ENCODE measurements at places on chromosomes 6 and 20.

DNA sequence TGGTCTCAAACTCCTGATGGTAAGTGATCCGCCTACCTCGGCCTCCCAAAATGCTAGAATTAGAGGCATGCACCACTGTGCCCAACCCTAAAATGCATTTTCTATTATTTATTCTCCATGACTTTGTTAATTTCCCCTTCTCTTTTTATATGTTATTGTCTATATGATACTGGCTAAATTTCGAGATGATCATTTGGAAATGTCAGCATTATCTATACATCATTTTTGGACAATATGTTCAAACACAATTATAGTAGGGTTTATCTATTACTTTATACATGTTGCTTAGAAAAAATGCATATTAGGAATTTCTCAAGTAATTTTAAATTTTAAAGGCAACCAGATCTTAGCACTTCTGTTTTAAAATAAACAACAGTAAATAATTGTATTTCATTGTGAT, 34.4 kb upstream of the HIVEP1 start:
- DNase-seq = no peak

DNA sequence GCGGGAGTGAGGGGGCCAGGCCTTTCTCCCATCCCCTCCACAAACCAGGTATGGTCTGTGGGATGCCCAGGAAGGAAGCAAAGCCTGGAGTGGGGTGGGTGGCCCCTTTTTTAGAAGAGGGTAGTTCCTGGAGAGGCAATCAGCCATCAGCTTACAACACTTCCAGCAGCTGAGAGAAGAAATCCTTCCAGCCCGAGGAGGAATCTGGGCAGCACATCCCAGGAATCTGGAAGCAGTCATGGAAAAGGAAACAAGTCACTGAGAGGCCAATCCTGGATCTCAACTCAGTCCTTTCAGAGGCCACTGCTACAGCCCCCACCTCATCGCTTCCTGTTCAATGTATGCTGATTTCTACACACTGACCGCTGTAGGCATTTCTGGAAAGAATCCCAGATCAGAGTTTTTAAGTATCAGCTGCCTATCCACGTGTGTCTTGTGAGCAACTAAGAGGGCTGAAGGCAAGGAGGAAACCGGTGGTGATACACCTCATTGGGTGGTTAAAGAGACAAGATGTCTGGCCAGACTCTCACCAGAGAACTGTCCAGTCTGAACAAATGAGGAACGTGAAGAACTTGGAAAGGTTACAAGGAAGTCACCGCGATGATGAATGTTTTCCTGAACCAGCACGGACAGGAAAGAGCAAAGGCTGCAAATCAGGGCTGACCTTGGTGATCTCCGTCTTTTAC, 92.9 kb upstream of the SHLD1 start:
- DNase-seq = no peak

- no peak for DNase-seq
Observed at GRCh38 chr20:50216543-50217206, 26.0 kb downstream of the CEBPB start.

GRCh38 chr6:141463237-141463977, 669.3 kb upstream of the GJE1 start:
- DNase-seq = no peak

DNA sequence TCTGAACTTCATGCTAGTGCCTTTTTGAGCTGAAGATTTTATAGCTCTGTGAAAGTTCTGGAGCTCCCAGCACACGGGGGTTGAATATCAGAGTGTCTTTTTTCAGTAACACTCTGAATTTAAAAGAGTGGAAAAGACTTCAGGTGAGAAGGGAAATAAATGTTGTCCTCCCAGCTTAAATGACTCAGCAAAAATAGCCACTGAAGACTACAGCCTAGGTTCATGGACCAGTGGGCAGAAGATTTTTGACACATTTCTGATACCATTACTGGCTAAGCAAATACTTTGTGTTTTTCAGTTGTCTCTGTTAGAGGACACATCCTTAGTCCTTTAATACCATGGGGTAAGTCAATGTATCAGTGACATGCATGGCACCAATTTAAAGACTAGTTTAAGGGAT, 338.5 kb upstream of the SPTLC3 start:
- DNase-seq = no peak

GRCh38 chr6:76876922-76877553, 586.3 kb downstream of the HTR1B start:
- no peak for DNase-seq

- no peak for DNase-seq
Observed at GRCh38 chr6:16712255-16712930, 48.9 kb downstream of the ATXN1 start.

GRCh38 chr6:22886650-22887581, 317.6 kb downstream of the HDGFL1 start:
- no peak for DNase-seq

GRCh38 chr20:3812975-3813847, 7.1 kb upstream of the AP5S1 start:
- no peak for DNase-seq

- DNase-seq = no peak
Observed at GRCh38 chr6:109262261-109262660, 120.0 kb downstream of the CD164 start.

DNA sequence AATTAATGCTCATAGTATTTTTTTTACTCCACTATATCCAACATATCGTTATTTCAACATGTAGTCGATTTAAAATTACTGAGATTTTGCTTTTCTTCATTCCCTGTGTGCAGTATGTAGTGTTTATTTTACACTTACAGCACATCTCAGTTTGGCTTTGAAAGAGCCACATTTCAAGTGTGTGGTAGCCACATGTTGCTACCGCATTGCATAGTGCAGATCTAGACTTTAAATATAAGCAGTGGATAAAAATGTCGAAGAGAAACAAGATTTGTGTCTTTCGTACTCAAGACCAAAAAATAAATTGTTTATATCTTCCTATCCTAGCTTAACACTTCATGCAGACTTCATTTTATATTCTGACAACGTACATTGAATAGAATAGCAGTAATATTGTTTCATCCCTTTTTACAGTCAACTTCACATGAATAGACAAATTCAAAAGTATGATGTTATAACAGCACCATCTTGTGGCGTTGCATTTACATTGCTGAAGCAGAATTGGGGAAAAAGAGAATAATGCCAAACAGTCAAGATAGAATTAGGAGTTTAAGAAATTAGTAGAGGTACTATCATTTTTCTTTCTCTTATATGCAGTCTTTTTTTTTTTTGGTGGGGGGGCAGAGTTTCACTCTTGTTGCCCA, 29.9 kb downstream of the FBXO5 start:
- DNase-seq = no peak

DNA sequence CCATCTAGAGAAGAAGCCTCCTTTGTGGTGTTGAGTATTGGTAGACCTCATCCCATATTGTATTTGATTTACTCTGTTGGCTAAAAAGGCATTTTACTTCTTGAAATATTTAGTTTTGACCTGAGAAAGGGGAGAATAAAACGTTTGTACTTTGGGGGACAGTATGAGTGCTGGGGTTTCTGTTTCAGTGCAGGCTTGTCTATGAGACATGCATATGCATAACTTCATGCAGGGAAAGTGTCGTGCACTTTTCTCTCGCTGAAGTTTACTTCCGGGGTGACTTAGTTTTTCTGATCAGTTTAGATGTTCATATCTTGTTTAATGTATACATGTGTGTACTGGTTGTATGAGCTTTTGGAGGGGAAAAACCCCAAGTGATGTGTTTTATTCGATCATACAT, 59.5 kb downstream of the UTRN start:
- DNase-seq = no peak

- no peak for DNase-seq
Observed at GRCh38 chr6:13099771-13100170, 228.6 kb downstream of the TBC1D7 start.

- DNase-seq = no peak
Observed at GRCh38 chr6:130575971-130576370, 210.2 kb downstream of the TMEM200A start.

GRCh38 chr6:89057759-89058158, 22.8 kb upstream of the PNRC1 start:
- DNase-seq = no peak

DNA sequence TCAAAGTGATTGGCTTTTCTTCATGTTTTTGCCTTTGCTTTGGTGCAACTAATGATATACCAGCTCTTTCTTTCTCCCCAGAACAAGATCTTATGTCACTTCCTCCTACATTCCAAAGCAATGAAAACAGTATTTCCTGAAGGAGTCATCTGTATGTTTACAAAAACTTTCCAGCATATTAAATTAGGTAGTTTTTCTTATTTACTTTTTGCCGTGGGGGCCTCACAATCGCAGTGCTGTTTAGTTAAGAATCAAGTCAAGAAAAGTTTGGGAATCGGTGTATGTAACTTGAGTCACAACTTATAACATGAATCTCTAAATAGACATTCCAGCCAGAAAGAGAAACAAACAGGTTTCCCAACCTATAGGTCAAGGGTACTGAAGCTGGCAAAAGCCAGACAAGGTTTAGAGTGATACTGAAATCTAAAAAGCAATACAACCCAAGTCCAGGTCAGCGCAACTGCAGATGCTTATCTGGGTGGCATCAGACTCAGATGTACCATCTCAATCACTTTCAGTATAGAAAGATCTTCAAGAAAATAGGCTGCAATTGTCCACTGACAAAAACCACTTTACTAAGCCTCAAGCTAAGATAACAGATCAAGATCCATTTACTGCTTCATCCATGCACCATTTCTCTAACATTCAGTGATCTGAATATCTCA, 63.6 kb downstream of the IPCEF1 start:
- DNase-seq = no peak

DNA sequence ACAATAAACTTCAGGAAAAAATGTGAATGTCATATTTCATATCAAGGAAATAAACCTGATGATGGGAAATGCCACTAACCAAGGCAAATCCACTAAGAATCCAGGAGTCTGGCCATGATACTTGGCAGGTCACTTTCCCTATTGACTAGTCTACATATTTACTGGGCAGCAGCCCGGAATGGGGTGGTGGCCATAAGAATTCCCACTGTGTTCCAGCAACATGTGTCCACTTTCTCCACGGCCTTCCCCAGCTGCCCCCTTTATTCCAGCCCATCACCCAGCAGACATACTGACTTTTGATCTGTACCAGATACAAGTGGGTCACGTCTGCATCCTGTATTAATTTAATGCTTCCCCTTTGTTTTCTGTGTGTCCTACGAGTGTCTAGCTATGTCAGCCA, 234.5 kb upstream of the PRDM1 start:
- no peak for DNase-seq

DNA sequence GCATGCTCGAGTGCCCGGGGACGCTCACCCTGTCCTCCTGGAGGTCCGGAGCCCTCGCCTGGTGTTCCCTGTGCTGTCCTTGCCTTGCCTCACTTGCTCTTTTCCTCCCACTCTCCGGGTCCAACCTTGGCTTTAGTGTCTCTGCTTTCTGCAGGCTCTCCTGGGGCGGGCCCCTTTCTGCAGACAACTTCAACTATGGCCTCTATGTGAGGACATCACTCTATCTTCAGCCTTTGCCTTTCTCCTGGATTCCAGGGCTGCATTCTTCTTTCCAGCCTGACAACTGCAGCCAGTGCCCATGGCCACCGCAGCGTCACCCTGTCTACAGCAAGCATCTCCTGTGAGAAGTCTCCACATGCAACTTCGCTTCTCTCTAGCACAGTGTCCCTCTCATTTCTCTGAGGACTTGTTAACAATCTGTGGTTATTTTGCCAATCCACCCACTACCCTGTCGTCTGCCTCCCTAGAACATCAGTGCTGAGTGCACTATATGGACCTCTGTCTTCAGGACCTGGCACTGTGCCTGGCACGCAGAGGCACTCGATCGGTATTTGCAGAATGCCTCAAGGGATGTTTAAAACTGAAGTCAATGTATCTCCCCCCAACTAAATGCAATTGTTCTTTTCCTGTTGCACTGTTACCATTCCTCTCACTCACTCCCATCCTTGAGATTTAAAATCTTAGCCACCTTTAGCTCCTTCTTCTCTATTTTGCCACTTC, 35.9 kb downstream of the FOXC1 start:
- DNase-seq = no peak

- DNase-seq = no peak
Observed at GRCh38 chr20:16517946-16518783, 55.1 kb downstream of the KIF16B start.

DNA sequence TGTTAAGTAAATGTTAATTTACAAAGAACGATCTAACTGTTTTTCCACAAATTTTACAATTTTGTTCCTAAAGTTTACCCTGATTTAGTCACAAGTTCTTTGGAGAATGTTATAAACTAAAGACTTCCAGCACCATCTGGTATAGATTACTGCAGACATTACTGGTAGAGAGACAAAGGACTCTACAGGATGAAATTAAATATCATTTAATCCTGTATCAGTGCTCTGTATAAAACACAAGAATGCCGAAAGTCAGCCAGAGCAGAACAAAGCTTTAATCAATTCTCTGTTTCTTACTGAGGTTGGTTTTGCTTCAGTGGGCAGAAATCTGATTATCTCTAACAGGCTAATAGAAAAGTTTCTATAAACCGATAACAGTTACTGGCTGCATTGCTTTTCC, 763.6 kb downstream of the TENT5A start:
- DNase-seq = no peak

- DNase-seq = no peak
Observed at GRCh38 chr6:25769983-25770382, 15.4 kb downstream of the SLC17A4 start.

DNA sequence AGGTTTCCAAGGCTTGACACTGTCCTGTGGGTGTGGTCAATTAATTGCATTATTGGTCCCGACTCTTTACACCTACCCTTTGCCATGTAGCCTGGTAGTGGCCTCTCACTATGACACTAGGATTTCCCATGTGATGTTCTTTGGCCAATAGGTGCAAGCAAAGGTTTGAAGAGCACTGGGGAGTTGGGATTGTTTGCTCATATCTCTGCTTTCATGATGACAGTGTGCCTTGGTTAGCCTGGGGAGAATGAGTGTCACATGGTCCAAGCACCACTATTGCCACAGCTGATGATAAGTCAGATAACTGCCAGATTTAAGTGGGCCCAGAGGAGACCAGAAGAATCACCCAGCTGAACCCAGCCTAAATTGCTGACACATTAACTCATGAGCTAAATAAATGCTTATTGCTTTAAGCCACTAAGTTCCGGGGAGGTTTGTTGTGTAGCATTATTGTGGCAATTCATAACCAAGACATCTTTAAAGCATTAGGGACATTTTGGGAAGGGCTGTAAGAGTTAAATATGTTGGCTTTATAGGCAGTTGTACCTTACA, 17.2 kb upstream of the SCP2D1 start:
- no peak for DNase-seq

- no peak for DNase-seq
Observed at GRCh38 chr6:110447761-110448160, 28.7 kb downstream of the SLC22A16 start.

DNA sequence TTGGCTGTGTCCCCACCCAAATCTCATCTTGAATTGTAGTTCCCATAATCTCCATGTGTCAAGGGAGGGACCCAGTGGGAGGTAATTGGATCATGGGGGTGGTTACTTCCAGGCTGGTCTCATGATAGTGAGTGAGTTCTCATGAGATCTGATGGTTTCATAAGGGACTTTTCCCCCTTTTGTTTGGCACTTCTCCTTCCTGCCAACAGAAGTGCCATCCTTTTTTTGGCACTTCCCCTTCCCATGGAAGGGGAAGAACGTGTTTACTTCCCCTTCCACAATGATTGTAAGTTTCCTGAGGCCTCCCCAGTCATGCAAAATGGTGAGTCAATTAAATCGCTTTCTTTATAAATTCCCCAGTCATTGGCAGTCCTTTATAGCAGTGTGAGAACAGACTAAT, 18.0 kb upstream of the PI3 start:
- DNase-seq = no peak

GRCh38 chr6:93515736-93516135, 96.4 kb upstream of the EPHA7 start:
- DNase-seq = no peak
